ENCODE measurements at places on chromosomes 4 and X.
A peak's percentile ranks its signal among the peaks of the same experiment; 100 is the strongest.

- DNase-seq = no peak
These were observed 60.2 kb upstream of the MSN start for GRCh38 chrX:65607070-65607742.

- DNase-seq = peak; percentile 68
These were observed 262.0 kb downstream of the IL15 start for GRCh38 chr4:141898346-141898745.

GRCh38 chr4:153705743-153706468 lies 21.8 kb downstream of the TLR2 start:
- DNase-seq = no peak

GRCh38 chr4:53194727-53195126 lies 171.1 kb downstream of the SCFD2 start:
- no peak for DNase-seq

DNA sequence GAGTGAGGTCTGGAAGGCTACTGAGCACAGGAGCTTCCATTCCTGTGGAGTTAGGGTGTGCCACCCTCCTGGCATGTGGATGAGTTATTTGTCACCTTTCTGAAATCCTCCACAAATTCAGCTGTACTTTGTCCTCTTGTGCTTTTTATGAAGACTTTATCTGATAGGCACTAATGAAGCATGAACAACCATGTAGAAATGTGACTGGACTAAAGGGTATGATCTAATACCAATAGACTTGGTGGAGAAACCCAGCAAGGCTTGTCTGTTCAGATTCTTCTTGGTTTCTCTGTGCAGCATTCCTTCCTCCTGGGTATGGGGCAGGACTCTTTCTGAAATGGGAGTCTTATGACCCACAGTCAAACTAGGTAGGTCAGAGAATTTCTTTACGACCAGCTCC lies 9.6 kb downstream of the NBDY start:
- DNase-seq = no peak

GRCh38 chrX:78708262-78708661 lies 39.3 kb upstream of the LPAR4 start:
- DNase-seq = peak; percentile 35

DNA sequence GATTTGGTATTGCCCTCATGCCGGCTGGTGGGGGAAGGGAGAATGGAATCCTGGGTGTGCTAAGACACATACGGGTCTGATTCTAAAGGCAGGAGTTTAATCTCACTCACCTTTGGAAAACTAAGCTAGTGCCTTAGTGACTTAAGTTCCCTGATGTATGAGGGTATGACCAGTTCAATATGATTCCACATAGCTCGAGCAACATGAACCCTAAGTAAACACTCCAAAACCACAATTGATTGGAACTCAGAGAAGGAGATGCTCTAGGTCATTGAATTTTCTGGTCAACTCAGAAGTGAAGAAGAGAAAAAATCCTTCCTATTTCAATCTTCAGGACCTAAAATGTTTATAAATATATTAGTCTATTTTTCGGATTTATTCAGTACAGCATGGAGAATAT lies 420.1 kb upstream of the INTU start:
- no peak for DNase-seq

DNA sequence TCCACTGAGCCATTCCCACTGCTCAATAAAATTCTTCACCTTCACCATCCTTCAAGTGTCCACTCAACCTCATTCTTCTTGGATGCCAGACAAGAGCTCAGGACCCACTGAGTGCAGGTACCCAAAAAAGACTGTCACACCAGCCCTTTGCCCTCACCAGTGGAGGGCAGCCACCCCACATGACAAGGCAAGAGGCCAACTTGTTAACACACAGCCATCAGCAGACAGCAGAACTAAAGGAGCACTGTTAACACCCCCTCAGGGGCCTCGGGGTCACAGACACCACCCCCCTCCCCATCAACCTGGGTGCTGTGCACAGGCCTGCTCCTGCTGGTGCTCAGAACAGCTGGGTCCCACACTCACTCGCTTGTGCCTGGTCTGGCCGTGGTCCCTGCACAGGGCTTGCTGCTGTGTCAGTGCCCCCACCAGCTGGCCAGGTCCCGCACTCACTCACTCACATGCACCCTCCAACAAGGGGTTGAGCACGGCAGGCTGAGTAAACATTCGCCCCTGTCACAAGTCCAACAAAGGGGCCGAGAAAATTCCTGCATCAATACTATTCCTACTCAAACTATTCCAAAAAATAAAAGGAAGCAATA lies 54.1 kb downstream of the ATRX start:
- DNase-seq = no peak

DNA sequence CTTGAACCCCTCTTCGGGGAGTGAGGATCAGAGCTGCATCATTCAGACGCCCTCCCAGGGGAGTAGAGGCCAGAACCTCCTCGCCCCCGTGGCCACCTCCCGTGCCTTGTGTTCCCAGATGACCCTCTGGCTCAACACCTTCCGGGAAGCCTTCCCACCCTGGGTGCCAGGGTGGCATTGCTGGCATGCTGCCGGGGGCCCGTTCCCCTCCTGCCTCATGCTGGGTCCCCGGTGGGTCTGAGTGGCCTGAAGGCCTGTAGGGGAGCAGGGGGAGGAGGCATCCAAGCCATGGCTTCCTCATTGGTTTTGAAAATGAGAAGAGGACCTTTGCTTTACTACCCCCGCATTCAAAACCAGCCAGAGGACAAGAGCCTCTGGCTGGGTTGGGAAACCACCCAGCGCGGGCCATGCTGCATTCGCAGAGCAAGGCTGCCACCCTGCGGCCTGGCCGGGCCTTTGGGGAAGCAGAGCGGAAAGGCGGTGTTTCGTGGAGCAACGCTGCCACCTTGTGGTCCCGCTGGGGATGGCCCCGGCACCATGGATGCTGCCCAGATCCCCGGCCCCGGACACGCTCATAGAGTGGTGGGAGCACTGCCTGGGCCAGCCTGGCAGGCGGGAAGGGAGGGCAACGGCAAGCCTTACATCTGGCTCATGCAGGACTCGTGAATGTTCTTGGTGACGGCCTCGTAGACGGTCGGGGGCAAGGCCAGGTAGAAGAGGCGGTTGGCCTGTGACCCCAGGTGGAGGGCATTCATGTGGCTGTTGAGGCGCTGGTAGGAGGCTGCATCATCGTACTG lies 11.9 kb downstream of the G6PD start:
- DNase-seq = peak; percentile 93

GRCh38 chr4:110019153-110019552 lies 106.5 kb downstream of the EGF start:
- no peak for DNase-seq

DNA sequence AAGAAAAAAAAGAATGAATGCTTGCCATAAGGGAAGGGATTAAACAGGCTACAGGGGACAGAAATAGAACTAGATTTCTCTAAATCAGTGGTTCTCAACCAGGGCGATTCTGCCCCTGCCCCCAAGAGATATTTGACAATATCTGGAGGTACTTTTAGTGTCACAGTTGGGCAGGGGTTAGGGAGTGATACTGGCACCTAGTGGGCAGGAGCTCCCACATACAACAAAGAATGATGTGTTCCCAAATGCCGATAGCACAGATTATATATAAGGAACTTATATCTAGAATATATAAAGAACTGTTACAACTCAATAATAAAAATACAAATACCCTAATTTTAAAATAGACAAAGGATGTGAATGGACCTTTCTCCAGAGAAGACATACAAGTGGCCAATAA lies 14.7 kb downstream of the S100G start:
- no peak for DNase-seq

- no peak for DNase-seq
These were observed 49.6 kb downstream of the FBXL5 start for GRCh38 chr4:15605537-15605936.

GRCh38 chr4:136558940-136559494 lies 973.3 kb downstream of the PCDH18 start:
- no peak for DNase-seq

- peak; percentile 32 for DNase-seq
These were observed 14.3 kb downstream of the SGMS2 start for GRCh38 chr4:107838861-107839565.

- peak; percentile 30 for DNase-seq
These were observed 98.2 kb upstream of the HHIP start for GRCh38 chr4:144547678-144548298.

GRCh38 chr4:24624381-24624780 lies 40.0 kb upstream of the DHX15 start:
- DNase-seq = no peak

DNA sequence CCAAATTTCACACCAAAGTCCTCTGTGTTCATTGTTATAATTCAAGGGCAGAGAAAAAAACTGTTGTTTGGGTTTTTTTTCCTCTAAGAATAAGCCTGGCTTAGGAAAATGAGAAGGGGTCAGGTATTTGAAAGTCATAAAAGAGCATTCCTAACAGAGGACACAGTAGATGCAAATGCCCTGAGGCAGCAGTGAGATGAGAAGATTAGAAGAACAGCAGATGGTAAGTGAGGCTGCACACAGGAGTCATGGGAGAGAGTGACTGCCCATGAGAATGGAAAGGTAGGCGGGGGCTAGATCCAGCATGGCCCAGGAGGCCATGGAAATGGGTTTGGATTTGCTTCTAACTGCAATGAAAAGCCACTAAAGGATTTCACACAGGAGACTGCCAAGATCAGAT lies 107.5 kb upstream of the RBPJ start:
- DNase-seq = no peak

DNA sequence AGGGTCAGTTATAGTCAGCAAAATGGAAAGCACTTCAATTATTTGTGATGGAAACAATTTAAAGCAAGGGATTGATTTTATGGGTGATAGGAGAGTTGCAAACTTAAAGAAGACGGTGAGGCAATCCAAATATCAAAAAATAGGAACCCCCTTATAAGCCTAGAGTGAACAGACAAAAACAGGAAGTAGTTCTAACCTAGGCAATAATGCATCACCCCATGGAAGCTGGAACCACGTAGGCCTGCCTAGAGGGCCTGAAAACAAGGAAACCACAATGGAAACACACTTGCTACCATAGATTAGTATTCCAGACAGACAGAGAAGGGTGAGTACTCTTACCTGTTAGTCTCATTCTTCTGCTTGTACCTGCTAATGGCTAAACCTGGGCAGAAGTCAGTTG lies 13.5 kb upstream of the GK2 start:
- peak; percentile 69 for DNase-seq

DNA sequence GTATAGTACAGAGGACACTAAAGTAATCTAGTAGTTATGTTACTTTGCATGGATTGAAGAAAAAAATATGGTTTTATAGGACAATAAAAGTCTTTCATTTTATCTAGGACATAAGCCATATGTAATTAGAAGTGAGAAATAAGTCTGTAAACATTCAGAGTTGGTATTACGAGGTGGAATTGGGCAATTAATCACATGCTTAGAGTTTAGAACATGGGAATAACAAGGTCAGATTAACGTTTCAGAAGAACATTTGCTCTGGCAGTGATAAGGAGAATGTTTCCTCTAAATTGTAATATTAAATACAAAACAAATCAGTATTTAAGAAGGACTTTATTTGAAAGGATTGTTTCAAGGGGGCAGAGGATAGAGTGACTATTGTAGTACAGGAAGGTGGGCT lies 15.6 kb upstream of the SULT1E1 start:
- no peak for DNase-seq

DNA sequence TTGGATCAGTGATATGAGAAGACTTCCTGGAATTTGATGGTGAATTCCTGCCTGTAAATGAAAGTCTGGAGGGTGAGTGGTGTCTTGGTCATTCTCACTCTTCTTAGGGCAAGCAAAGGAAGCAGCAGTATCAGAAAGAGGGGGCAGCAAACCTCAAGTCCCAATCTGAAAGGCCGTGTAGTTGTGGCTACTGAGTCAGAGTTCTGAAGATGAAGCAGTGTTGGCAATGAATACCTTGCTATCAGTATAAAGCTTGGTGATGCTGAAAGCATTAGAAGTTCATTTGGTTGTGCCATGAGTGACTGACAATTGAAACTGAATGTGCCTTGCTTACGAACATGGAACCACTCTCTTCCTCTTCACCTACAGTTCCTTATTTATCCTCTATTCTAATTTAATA lies 35.0 kb upstream of the GLRA3 start:
- no peak for DNase-seq

GRCh38 chrX:16832301-16832700 lies 37.9 kb downstream of the RBBP7 start:
- DNase-seq = no peak

GRCh38 chr4:79862821-79863220 lies 210.2 kb downstream of the ANTXR2 start:
- no peak for DNase-seq

GRCh38 chr4:32789026-32789608 lies 2068.9 kb downstream of the PCDH7 start:
- no peak for DNase-seq

- DNase-seq = no peak
These were observed 161.4 kb downstream of the RAB28 start for GRCh38 chr4:13322681-13323101.

DNA sequence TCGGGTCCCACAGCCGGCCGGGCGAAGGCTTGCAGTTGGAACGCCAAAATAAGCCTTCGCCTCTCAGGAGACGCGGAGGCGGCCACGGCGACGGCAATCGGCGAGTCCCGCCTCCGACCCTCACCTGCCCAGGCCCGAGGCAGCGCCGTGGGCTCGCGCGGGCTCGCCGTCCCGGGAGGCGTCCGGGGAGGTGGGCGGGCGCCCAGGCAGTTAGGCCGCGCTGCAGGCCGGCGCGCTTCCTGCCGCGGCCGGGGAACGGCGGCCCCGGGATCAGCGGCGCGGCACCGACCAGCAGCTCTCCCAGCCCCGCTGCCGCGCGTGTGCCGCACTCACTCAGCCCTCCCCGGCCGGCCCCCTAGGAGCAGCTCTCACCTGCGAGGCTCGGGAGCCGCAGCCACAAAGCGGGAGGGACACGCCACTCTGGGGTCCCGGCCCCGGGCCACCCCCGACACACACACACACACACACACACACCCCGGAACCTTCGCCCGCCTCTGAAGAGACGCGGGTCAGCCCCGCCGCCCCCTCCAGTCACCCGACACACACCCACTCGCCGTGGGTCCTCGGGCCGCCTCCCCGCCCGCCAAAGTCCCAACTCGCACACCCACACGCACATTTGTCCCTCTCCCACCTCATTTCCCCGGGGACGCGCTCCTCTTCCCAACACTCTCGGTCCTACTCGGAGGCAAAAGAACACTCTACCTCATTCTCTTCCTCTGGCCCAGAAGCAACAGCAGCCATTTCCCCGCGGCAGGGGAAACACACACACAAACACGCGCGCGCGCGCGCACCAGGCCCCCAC lies at the start of gene CNOT6L:
TSS of gene CNOT6L (minus strand) at position 767 of the 802 bp plus-strand sequence. CDS start at position 707, 60 bp downstream.
- peak; percentile 82 for DNase-seq

GRCh38 chr4:151429957-151430570 lies 21.1 kb downstream of the FHIP1A start:
- no peak for DNase-seq

DNA sequence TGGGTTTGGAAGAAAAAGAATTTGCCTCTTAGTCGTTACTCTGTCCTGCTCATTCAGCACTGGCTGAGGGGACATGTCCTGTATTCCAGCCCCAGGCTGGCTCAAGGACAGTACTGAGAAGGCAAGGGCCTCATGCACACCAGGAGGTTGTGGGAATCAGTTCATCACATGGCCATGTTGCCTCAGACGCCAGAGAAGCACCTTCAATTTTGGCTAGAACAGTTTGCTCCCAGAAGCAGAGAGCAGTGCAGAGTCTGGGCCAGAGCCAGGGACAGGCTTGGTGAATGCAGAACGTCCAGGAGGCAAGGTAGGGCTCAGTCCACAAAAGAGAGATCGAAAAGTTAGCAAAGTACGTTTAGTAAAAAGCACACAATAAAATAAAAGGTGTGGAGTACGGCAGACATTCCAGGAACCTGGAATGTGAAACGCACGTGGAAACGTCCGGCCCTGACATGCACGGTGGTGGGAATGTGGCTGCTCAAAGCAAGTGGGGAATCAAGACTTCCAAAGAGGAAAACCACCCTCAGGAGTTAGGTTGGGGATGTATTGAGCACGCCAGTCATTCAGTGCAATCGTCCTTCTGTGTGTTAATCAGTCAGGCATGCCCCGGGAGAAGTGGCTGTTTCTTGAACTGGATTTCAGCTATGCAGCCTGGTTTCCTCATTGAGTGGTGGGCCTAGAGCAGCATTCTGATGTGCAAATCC lies 1.2 kb upstream of the SLC2A9 start:
- no peak for DNase-seq

All from common myeloid progenitor, CD34-positive (primary cell).